Spleen (tissue), 13 donors: ENCODE measurements at places on chromosomes 11 and 22.
A peak's percentile ranks its signal among the peaks of the same experiment; 100 is the strongest.

DNA sequence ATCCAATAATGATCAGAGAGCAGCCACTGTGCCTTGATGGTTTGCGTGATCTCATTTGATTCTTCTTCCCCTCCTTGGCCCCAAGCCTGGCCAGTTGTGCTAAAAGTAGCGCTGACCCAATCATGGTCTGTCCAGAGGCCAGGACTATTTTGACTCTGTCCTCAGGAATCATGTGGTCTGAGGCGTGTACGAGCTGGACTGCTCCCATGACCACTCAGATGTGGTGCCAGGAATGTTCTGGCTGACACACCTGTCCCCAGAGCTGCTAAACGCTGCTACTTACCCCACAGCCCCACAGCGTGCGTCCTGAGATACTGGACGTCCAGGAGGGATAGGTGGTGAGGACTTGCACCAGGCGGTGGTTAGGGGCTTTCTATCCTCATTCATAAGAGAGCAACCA is 70.5 kb downstream of the FEZ1 start:
- DNase-seq = no peak

DNA sequence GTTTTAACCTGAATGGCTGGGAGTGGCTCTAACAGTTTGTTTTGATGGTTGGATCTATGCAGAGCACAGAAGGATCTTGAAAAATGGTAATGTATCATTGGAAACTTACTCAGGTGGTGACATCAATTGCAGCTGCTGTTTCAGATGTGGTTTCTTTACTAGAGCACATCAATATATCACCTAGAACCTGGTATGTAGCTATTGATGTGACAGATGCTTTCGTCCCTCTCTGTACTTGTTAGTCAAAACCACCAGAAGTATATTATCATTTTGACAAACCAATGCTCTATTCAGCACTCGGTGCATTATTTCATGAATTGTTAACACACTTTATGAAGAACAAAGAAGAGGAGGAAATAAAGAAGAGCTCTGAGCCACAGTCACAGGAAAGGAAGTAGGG is 26.6 kb upstream of the SCN3B start:
- DNase-seq = no peak

DNA sequence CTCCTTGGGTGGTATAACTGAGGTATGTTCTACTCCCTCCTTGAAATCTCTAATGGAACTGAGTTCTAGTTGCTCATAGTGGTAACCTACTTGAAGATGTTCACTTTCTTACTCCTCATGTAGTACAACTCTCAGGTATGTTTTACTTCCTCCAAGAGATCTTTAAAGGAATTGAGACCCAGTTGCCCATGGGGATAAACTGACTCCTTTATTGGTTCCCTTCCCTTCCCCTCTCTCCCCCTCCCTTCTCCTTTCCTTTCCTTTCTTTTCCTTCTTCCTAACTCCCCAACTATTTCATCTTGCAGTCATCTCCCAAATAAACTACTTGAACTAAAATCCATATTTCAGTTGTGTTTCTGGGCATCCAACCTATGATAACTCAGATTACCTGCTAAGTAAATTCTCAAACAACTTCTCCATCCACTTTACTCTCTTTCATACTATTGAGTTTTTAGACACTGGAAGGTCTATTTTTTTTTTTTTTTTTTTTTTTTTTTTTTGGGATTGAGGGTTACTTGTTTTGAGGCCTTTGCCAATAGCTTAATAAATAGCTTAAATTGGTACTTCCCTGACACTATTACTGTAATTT is 7.9 kb upstream of the TRIM68 start:
- no peak for DNase-seq

DNA sequence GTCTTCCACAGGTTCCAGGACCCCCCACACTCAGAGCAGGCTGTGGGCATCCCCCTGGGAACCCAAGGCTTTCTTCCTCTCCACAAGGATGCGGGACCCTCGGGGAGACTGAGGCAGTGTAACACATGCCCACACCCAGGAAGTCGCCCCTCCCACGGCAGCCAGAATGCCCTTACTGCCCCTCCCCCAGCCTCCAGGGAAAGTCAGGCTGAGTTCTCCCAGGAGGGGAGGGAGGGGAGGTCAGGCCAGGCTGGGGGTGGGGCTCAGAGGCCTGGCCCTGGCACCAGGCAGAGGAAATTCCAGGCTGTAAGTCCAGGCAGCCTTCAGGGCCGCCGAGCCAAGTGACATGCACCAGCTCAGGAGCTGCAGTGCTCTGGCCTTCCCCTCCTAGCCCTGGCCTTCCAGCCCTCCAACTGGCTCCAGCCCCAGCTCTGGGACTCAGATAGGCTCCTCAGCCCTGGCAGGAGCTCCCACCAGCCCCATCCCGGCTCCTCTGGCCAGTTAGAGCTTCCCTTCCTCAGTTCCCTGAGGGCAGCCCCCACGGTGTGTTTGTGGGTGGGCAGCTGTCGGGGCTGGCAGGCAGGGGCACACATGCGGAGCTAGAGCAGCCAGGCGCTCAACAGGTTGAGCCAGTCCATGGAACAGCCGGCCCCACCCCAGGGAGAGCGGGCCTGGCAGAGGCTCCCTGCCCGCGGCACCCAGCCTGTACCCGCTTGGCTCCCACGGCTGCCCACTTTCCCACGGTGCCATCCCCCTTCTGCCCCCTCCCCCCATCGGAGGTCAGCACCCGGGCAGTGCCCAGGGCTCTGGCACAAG is 3.6 kb downstream of the BCL9L start:
- peak; percentile 83 for DNase-seq

- peak; percentile 91 for DNase-seq
These were observed 1.8 kb upstream of the CCND1 start for GRCh38 chr11:69638941-69639681.

GRCh38 chr22:43128928-43129424 is 14.2 kb downstream of the MCAT start:
- no peak for DNase-seq
